ENCODE measurements at places on chromosomes 4 and X.

- no peak for DNase-seq
These were observed 162.7 kb upstream of the TTC29 start for GRCh38 chr4:147108409-147108808.

DNA sequence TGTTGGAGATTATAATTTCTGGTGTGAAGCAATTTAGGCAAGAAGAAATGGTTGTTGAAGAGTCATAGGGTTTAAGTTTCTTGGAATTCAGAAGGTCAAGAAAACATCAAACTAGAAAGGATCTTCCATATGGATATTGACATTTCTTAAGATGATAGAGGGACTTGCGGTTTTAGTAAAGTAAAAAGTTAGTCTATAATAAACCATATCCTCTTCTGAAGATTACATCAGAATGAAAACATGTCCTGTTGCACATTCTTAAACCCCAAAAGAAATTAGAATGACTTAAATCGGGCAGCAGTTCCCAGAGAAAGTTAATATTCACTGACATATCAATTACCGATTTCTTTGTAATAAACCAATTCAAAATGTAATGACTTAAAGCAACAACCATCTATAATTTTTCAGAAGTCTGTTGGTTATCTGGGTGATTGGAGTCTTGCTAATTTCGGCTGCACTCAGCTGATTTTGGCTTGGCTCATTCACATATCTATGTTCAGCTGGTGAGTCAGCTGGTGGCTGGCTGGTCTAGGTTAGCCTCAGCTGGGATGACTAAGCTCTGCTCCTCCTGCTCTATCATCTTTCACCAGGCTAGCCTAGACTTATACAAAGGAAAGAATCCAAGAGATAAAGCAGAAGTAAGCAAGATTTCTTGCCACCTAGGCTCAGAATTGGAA lies 24.4 kb upstream of the DYNLT3 start:
- no peak for DNase-seq

DNA sequence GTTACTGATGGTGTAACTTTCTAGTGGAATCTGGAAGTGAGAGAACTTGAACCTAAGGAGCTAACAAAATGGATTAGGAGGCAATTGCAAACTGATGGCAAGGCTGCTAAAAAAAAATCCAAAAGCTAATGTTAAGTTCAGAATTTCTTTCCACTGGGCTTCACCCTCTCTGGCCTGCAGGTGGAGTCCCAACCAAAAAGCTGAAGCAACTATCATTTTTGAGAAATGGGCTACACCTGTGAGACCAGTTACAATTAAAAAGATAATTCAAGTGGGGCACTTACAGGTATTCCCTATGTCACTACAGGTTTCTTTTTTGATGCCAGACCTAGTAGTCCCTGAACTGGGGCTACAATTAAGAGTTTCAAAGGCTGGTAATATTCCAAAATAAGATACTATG lies 142.1 kb upstream of the FTHL17 start:
- DNase-seq, result no peak

DNA sequence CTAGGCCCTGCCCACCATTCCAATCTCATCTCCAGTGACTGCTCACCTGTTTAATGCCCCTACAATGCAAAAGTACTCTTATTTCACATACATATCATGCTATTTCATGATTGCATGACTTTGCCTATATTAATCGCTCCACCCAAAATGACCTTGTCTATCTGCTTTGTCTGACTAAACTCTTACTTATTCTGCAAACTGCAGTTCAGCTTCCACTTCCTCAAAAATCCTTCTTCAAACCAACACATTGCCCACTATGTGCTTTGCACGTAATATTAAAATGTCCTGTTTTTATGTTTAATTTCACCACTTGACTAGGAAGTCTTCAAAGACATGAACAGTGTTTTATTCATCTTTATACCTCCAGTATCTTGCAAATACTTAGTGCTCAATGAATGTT lies 229.6 kb downstream of the OPHN1 start:
- no peak for DNase-seq

- no peak for DNase-seq
These were observed 36.6 kb downstream of the SAT1 start for GRCh38 chrX:23819385-23820234.

- no peak for DNase-seq
These were observed 84.6 kb downstream of the THOC2 start for GRCh38 chrX:123648028-123648810.

DNA sequence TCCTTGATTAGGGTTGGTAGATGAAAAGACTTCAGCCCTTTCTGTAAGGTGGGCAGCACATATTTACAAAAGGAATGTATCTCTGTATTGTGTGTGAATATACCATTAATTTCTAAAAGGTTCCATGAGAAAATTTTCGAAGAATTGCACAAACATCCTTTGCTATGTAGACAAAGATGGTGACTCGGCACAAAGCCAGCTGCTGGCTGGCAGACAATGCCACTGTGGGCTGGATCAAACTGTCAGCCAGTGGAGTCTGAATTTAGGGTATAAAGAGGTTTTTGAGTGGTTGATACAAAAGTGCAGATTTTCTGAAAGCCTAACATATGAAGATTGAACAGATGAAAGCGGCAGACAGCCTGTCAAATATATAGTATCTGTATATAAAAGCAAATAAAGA lies 5.6 kb upstream of the TXK start:
- no peak for DNase-seq

- DNase-seq, result no peak
These were observed 710.6 kb upstream of the HS3ST1 start for GRCh38 chr4:12139296-12139695.

DNA sequence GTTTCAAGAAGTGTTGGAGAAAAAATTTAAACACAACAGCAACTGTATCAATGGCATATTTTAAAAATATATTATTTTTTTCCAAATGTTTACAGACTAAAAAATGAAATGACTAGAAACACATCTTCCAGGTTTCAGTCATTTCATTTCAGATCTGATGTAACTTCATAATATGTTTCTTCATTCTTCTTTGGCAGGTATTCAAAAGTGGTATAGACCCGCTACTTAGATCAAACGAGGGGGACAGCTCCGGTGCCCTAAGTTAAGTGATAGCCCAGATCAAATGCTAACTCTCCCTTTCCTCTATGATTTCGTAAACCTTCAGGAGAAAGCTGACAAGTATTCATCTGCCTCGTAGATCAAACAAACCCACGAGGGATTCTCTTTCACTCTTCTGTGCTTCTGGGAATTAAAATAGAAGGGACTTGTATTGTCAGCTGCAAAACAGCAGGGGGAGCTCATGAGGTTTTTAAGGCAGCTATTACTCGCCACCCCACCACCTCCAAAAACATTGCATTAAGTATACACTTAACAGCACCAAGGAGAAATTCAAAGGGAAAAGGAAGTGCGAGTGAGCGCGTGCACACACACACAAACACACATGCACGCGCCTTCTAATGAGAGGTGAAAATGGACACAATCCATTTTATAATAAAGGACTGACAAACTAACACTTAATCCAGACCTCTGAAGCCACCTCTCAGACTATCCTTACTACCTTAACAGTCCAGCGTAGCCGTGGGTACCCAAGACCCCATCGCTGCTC lies 21.4 kb downstream of the HELT start:
- peak; percentile 14 for DNase-seq

Measured in DMS 273 treated with DMSO at 0.1 percent for 48 hours (cell line).